ENCODE measurements at places on chromosomes 16 and 17.

GRCh38 chr17:8146381-8147140, 5.6 kb downstream of the PER1 start:
- DNase-seq: no peak

DNA sequence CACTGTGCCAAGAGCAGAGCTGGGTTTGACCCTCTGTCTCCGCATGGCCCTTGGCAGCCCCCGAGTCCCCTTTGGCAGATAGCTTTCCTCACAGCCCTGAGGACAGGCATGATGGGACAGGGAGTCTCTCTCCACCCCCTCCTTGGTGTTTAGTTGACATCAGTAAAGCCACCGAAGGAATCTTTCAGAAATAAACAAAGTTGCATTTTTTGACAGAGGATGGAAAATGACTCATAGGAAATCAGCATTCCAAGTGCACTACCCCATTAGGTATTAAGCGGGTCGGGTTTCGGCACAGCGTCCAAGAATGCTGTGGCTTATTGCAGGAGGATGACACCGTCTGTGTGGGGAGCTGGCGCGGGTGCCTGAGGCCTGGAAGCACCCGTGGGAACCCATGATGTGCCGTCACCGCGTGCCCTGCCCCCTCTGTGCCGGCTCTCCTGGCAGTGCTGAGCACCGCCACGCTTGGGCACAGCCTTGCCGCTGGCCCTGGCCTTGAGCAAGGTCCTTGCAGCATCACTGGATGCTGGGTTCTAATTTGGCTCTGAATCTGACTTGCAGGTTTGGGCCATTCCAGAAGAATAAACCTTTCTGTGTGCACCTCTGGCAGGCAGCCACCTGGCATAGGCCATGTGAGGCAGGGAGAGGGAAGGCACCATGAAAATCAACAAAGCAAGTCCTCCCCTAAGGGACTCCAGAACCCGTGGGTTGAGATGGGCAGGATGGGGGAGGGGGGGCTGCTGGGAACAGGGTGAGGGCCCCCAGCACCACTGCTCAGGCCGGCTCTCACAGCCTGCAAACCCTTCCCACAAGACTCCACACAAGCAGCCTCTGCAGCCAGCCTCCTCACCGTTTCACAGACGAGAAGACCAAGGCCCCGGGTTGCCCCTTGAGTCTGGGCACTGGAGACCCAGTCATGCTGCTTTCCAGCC, 50.5 kb upstream of the ZNF469 start:
- DNase-seq: no peak

DNA sequence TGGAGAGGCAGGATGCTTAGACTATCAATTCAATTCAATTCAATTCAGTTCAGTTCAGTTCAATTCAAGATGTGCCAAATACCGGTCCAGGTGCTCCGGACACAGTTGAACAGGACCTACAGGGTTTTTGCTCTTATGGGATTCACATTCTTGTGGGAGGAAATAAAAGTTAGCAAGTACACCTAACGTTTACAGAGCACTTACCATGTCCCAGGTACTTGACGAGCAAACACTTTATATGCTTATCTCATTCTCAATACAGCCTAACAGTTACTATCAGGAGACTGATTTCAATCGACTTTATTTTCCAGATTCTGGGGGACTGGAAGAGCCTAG, 467 bp upstream of the GDE1 start:
- DNase-seq: no peak

DNA sequence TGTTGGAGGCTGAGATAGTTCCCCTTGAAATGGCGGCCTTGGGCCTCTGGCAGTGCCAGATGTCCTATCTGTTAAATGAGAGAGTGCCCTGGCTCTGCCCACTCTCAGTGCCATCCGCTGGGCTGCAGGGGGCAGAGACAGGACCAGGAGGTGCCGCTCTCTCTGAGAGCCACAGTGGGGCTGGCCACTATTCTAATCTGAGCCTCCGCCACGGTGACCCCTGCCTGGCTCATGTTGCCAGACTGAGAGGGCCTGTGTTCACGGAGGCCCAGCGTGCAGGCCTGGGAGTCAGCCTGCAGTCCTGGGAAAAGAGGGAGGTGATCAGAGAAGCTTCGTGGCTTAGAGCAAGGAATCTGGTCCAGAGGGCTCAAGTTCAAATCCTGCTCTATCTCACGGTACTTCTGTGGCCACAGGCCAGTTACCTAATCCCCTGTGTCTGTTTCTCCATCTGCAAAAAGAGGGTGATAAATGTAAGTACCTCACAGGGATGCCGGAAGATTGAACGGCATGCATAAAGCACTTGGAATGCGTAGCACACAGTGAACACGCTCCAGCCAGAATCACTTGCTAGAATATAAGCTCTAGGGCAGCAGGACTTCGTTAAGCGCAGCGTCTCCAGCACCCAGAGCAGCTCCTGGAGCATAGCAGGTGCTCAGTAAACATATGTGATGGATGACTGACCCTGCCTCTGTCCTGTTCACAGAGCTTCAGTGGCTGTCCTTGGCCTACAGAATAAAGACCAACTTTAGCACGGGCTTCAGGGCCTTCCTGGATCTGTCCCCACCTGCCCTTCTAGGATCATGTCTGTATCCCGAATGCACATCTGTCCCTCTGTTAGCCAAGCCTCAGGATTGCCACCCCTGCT, 6.3 kb downstream of the ATP2A3 start:
- DNase-seq: no peak

DNA sequence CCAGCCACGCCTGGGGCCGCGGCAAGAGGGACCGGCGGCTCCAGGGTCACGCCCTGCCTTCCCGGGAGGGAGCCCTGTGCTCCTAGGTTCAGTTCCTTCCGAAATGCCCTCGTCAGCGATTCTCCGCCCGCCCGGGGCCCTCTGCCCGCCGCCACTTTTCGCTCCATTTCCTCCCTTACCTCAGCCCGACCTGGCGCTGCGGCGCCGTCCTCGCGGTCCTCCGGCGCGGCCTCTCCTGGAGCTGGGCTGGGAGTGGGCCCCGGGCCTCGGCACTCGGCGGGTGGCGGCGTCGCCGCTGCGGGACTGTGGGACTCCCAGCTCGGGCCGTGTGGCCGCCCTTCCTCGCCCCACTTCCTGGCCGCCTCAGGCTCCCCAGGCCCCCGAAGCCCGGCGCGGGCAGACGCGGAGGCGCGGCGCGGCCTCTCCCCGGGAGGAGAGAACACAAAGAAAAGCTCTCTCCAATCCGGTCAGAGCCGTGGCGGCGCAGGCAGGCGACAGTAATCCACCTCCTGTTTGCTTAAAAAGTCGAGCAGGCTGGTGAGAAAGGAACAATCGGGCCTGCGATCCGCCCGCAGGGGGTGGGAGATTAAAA, 1.6 kb downstream of the BAHCC1 start:
- DNase-seq: no peak

- DNase-seq: no peak
Observed at GRCh38 chr16:53235851-53236250, 181.1 kb downstream of the CHD9 start.

GRCh38 chr16:13852827-13853226, 67.1 kb upstream of the ERCC4 start:
- no peak for DNase-seq

DNA sequence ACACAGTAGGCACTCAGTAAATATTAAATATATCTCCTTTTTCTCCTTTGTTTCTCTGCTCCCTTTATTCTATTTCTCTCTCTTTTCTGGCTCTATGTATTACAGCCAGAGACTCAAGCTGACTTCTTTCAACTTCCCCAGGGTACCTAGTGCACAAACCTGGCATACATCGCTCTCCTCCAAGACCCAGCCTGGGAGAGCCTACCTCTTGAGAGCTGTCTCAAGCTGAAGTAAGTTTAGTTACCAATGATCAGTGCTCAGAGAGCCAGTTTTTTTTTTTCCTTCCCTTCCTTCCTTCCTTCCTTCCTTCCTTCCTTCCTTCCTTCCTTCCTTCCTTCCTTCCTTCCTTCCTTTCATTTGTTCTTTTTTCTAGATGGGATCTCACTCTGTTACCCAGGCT, 19.8 kb downstream of the TMEM98 start:
- DNase-seq: no peak

DNA sequence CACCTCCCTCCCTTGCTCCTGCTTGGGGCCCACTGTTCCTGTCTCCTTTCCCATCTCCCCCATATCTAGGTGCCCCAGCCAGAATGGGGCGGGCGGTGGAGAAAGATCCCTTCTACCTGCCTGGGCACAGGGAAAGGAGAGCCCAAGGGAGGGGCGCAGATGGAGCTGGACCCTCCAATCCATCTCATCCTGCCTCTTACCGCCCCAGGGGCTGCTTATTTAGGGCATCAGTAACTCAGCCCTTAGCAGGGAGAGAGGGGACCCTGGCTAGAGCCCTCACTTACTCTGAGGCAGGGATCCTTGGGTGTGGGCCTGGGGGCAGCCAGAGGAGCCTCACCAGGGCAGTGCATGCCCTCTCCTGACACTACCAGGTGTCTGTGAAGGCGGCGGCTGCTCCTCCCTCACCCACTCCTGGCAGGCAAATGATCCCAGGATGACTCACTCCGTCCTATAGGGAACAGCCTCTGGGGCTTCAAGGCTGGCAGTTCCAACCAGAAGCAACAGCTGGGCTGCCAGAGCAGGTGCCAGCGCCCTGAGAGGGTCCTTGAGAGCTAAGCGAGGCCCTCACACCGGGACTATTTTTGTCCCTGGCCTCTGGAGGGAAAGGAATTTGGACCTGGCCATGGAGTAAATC, 16.3 kb upstream of the BCAR1 start:
- no peak for DNase-seq

- DNase-seq: no peak
Observed at GRCh38 chr16:85612801-85613603, at the start of gene GSE1. TSS of gene GSE1 (plus strand) at chr16:85613322. CDS start at chr16:85613392, 70 bp downstream.

- no peak for DNase-seq
Observed at GRCh38 chr17:21475571-21475970, 99.4 kb downstream of the KCNJ12 start.

DNA sequence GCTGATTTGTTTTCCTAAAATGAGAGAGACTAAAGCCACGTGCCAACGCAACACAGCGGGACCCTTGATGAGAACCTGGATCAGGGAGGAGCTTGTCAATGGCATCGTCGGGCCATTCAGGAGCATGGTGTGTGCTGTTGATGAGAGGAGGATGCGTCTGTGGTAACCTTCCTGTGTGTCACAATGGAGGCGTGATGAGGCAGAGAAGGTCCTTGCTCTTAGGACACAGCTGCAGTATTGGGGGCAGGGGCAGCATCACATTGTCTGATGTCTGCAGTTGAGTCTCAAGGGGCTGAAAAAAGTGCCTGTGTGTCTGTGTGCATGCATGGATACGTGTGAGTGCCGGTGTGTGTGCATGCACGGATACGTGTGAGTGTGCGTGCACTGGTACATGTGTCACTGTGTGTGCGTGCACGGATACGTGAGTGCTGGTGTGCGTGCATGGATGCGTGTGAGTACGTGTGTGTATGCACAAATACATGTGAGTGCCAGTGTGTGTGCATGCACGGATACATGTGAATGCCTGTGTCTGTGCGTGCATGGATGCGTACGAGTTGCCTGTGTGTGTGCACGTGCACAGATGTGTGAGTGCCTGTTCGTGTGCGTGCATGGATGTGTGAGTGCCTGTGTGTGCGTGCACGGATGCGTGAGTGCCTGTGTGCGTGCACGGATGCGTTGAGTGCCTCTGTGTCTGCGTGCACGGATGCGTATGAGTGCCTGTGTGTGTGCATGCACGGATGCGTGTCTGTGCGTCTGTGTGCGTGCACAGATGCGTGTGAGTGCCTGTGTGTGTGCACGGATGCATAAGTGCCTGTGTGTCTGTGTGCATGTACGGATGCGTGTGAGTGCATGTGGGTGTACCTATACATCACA, 39.3 kb downstream of the BAIAP2 start:
- no peak for DNase-seq

- DNase-seq: no peak
Observed at GRCh38 chr17:27414271-27414670, 42.0 kb upstream of the KSR1 start.

GRCh38 chr16:52316241-52316640, 230.7 kb downstream of the TOX3 start:
- DNase-seq: no peak

DNA sequence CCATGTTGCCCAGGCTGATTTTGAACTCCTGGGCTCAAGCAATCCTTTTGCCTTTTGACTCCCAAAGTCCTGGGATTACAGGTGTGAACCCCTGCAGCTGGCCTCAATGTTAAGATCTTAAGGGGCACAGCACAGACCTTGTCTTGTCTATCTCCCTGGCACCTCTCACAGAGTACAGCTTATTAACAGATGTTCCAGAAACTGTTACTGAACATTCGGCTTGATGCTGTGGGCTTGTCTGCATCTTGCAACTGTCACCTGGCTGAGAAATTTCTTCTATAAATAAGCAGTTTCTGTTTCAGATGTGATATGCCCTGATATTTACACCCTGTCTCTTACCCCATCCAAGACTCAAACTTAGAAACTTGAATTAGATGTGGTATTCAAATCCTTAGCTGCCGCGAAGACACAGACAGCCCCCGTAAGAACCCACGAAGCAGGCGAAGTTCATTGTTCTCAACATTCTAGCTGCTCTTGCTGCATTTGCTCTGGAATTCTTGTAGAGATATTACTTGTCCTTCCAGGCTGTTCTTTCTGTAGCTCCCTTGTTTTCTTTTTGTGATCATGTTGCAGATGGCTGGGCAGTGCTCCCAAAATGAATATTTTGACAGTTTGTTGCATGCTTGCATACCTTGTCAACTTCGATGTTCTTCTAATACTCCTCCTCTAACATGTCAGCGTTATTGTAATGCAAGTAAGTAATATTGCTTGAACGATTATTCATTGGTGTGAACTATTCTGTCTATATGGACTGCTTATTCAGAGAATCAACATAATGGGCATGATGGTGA, at the start of gene TNFRSF17:
Gene TNFRSF17, plus strand, starts transcription at position 450 of the 791 bp plus-strand sequence. Its CDS starts 115 bp downstream, at position 565.
- DNase-seq: no peak

GRCh38 chr17:40373999-40374398, 9.5 kb upstream of the GJD3 start:
- DNase-seq: no peak

DNA sequence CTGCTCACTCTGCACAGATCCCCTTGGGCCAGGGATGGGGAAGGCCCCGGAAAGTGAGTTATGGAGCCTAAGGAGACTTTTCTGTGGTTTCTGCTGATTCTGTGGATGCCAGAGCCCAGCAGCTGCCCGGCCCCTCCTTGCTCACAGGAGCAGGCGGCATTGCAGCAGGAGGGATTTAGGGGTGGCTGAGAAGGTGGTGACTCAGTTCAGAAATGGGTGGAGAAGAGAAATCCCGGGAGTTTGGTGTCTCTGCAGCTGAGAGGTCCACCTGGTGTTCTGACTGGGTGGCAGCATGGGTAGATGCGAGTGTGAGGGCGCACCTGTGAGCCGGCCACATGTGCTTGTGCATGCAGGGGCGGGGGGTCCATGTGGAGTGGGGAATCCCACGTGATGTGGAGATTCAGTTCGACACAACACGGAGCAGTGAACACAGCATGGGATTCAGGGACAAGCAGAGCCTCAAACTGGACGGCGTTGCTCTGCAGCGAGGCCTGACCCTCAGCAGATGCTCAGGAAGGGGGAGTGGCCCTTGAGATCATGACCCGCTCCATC, 16.0 kb upstream of the SPPL2C start:
- no peak for DNase-seq

- DNase-seq: no peak
Observed at GRCh38 chr17:11950771-11951519, 46.3 kb downstream of the ZNF18 start.

- no peak for DNase-seq
Observed at GRCh38 chr17:48001197-48001596, 30.3 kb downstream of the CDK5RAP3 start.
